ENCODE measurements at places on chromosomes 6 and 20. TPM values are rescaled to one million over a fixed set of nuclear protein-coding genes. Genes with fewer than 3 reads are reported as not detected.

DNA sequence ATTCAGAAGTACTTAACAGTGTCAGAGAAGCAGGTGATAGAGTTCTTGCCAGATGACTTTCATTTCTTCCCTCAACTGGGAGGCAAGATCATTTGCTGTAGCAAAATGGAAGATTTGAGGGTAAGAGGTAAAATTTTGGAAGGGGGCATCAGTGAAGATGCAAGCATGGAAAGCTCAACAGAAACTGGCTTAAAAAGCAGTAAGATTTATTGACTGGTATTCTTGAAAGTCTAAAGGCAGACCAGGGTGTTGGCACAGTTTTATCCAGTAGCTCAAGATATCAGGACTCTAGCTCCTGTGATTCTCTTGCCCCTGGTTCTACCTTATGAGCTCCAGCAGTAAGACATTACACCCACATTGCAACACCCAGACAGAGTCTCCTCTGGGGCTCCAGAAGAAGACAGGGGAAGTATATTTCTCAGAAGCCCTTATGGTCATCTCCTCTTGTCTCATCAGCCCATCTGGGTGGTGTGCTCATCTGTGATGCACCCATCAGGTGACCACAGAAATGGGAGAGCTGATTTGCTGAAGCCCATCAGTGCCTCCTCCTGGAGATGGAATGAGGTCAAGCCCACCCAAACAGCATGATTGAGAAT, 16.0 kb upstream of the MOCS1 start:
- no peaks in the 10 kb centered on the region for H3K4me1 ChIP-seq
- no peak for DNase-seq
- H3K27me3 ChIP-seq, result no peaks in the 10 kb centered on the region
- no peaks in the 10 kb centered on the region for H3K36me3 ChIP-seq

The SOX18 gene
- 0.15 TPM for total RNA-seq

DNA sequence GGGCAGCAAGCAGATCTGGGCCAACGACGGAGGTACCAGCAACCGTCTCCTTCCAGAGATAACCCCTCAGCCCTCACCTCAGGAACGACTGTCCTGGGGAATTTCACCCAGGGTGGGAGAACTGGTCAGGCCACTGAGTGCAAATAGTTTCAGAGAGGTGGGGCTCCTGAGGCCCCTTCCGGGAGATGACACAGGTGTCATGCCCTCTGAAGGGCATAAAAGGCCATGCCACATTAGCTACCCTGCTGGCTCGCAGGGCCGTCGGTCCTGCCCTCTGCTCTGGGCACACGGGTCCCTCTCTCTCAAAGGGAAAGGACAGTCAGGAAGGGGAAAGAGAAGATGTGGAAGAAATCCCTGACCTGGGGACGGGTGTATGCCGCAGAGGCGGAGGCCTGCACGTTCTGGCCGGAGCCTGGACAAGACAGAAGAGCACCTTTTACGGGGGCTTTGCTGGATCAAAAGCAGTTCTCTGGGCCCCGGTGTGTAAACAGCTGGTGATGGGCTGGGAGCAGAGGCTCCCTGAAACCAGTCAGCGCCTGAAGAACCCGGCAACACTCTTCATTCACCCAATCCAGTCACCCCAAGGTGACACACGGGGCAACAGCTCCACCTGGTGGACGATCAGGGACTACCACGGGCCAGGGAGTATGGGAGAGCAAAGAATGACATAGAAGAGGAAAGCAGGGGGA, 6.4 kb upstream of the TAF8 start:
- peak overlapping the region; percentile 89 for H3K27ac ChIP-seq
- peak overlapping the region; percentile 72 for H3K4me3 ChIP-seq
- peak; percentile 96 for DNase-seq
- peaks cover 50% of the 10 kb centered on the region for H3K36me3 ChIP-seq
- H3K27me3 ChIP-seq, result no peaks in the 10 kb centered on the region

GRCh38 chr20:36989797-36990196, 38.3 kb upstream of the SAMHD1 start:
- no peak for DNase-seq
- H3K27me3 ChIP-seq, result no peaks in the 10 kb centered on the region
- H3K4me3 ChIP-seq, result no peak overlapping the region
- H3K27ac ChIP-seq, result peak overlapping the region; percentile 14

The ZSCAN23 gene
- total RNA-seq, result 1.7 TPM

The BEND6 gene
- total RNA-seq, result not detected

DNA sequence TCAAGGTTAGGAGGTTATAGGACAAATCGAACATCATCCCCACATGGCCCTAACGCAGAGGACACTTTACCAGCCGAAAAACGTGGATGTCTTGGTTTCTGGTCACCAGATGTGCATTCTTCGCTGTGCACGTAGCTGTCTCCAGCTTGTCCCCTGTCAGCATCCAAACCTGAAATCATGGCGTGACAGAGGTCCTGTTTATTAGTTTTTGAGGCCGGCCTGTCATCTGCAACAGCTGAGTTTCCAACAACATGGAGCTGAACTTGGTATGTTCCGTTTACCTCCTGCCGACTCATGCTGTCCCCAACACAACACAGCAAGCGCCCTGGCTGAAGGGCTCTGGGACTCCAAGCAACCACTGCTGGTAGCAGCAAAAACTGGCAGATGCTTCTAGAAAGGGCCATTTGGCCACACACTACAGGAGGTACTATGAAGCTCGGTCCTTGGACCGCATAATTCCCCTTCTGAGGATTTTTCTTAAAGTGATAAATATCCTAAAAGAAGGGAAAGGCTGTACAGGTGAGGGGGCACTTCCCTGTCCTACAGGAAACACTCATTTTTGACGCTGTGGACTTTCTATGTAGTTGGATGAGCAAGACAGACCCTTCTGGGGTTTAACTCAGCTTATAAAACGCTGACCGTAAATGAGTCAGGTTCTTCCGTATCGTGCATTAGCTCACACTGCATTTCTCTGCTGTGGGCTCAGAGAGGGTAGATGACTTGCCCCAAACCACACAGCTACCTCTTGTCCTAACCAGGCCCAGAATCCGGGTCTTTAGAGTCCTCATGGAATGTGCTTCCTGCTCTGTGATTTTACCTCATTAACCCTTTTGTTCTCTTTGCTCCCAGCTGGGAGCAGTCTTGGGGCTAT, 79.7 kb upstream of the NFATC2 start:
- H3K4me1 ChIP-seq, result peaks cover 2% of the 10 kb centered on the region
- H3K36me3 ChIP-seq, result no peaks in the 10 kb centered on the region
- no peak overlapping the region for H3K27ac ChIP-seq
- no peak for DNase-seq
- no peaks in the 10 kb centered on the region for H3K27me3 ChIP-seq

The MAFB gene
- total RNA-seq, result not detected

DNA sequence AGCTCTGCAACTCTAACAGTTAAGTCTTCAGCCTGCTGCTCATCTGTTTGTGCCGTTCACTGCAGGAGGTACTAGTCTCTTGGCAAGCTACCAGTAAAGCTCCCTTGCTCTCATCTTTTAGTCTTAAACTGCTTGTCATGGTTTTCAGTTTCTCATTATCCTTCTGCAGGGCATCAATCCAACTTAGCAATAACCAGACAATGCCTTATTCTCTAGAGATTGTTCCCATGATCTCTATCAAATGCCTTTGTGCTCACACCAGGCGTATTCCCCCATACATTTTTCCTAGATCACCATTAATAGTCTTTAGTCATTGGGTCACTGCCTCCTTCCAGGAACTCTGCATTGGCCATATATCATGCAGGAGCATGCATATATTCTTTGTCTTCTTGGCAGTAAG, 171.3 kb downstream of the GRM1 start:
- no peak overlapping the region for H3K27ac ChIP-seq
- no peaks in the 10 kb centered on the region for H3K4me1 ChIP-seq
- H3K27me3 ChIP-seq, result no peaks in the 10 kb centered on the region
- H3K36me3 ChIP-seq, result no peaks in the 10 kb centered on the region
- H3K4me3 ChIP-seq, result no peak overlapping the region

- DNase-seq, result no peak
- peaks cover 8% of the 10 kb centered on the region for H3K36me3 ChIP-seq
- no peak overlapping the region for H3K27ac ChIP-seq
- H3K4me3 ChIP-seq, result no peak overlapping the region
- H3K4me1 ChIP-seq, result peaks cover 43% of the 10 kb centered on the region
Observed at GRCh38 chr20:48794360-48794759, 33.4 kb downstream of the PREX1 start.

DNA sequence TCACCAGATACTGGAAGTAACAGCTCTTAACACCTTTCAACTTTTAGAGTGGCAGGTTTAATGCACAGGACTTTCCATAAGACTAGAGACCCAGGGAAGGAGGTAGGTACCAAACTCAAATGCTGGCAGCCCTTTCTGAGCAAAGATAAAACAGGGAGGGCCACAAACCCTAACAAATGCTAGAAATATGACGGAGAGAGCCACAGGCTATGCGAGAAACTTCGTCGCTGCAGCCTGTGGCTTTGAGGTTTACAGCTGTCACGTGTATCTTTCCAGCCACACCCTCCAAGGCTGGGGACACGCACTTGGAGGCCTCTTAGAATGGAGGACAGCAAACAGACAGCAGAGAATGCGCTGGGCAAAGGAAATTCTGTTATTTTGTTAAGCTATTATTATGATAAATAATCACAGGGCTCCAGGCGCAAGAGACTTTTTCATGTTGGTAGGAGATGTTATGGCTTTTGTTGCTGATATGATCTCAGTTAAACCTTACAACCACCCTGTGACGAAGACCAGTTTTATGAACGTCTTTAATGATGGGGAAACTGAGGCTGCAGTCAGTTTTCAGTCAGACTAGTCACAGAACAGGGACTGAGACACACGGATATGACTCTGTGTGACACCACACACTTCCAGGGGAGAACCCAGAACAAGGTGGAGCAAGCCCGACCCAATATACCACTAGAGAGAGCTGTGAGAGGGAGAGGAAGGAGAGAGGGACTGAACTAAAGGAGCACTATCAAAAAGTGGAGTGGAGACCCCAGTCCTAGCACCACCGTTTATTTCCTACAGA, 2.0 kb downstream of the TRAM2 start:
- H3K27me3 ChIP-seq, result no peaks in the 10 kb centered on the region
- peak; percentile 78 for DNase-seq
- H3K36me3 ChIP-seq, result peaks cover 3% of the 10 kb centered on the region
- peaks cover 45% of the 10 kb centered on the region for H3K4me1 ChIP-seq

The BPIFB6 gene
- total RNA-seq, result not detected

The SLC22A7 gene
- total RNA-seq, result not detected

The TREM1 gene
- total RNA-seq, result 0.40 TPM

The PLCB4 gene
- total RNA-seq, result not detected

GRCh38 chr6:498795-499231, 107.3 kb downstream of the IRF4 start:
- H3K27ac ChIP-seq, result peak overlapping the region; percentile 89
- H3K4me3 ChIP-seq, result peak overlapping the region; percentile 78
- peak; percentile 69 for DNase-seq
- H3K27me3 ChIP-seq, result no peaks in the 10 kb centered on the region

- no peaks in the 10 kb centered on the region for H3K36me3 ChIP-seq
- no peak overlapping the region for H3K27ac ChIP-seq
- H3K27me3 ChIP-seq, result no peaks in the 10 kb centered on the region
- H3K4me3 ChIP-seq, result no peak overlapping the region
- peaks cover 14% of the 10 kb centered on the region for H3K4me1 ChIP-seq
- DNase-seq, result no peak
Observed at GRCh38 chr20:41245086-41245707, 72.3 kb downstream of the ZHX3 start.

DNA sequence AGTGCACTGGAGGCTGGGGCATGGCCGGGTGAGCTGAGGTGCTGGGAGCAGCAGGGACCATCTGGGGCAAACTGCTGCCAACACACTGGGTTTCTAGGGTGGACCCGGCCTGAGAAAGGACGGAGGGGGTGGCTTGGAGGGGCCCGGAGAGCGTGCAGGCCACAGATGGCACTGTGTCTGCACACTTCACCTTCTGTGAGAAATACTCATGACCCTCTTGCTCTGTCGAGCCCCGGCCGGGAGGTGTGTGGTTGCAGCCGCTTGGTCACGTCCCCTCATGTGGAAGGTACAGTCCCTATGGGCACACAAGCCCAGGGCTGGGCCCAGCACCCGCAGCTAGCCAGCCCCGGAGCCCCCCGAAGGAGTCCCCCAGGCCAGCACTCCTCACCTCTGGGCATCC, 59.7 kb downstream of the RBM38 start:
- H3K27me3 ChIP-seq, result peaks cover 13% of the 10 kb centered on the region
- no peak overlapping the region for H3K27ac ChIP-seq
- no peak overlapping the region for H3K4me3 ChIP-seq
- DNase-seq, result no peak

DNA sequence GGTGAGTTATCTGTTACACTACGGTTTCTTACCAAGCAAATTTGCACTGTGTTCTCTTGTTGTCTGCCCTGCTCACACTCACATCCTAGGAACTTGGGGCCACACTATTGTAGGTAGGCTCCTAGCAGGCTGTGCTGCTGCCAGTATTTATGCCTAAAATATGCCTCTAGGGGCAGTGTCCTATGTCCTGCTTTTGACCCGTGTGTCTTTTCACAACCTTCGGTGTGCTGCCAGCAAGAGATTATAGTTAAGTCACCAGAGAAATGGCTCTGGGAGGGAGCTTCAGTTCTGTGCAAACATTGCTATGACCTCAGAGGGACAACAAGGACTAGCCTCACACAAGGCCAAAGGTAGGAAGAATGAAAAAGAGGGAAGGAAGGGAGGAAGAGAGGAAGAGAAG, 8.9 kb upstream of the TAAR5 start:
- DNase-seq, result no peak
- no peaks in the 10 kb centered on the region for H3K36me3 ChIP-seq
- H3K4me3 ChIP-seq, result no peak overlapping the region
- no peak overlapping the region for H3K27ac ChIP-seq
- no peaks in the 10 kb centered on the region for H3K4me1 ChIP-seq
- H3K27me3 ChIP-seq, result peaks cover 11% of the 10 kb centered on the region

GRCh38 chr6:44676246-44676790, 288.8 kb downstream of the CDC5L start:
- no peak overlapping the region for H3K4me3 ChIP-seq
- H3K4me1 ChIP-seq, result peaks cover 2% of the 10 kb centered on the region
- peaks cover 7% of the 10 kb centered on the region for H3K27me3 ChIP-seq
- no peak for DNase-seq

GRCh38 chr6:111610548-111611172, 5.0 kb upstream of the TRAF3IP2 start:
- DNase-seq, result no peak
- H3K27me3 ChIP-seq, result peaks cover 7% of the 10 kb centered on the region
- no peak overlapping the region for H3K27ac ChIP-seq
- H3K4me3 ChIP-seq, result no peak overlapping the region
- no peaks in the 10 kb centered on the region for H3K36me3 ChIP-seq

DNA sequence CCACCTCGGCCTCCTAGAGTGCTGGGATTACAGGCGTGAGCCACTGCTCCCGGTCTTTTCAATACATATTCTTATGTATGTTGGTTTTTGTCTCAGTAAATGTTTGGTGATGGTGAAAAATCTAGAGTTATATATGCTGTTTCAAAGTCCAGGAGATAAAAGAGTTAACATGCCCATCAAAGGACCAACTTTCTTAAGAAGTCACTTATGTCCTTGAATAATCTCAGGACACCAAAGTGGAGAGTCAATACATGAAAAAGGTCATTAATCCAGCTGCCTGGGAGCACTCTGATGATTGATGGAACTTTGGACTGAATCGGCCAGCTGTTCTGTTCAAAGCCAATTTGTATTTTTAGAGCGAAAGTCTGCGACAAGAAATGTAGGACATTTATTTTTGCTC, 59.8 kb upstream of the HDAC2 start:
- no peak overlapping the region for H3K27ac ChIP-seq
- no peaks in the 10 kb centered on the region for H3K4me1 ChIP-seq
- DNase-seq, result no peak
- H3K27me3 ChIP-seq, result peaks cover 9% of the 10 kb centered on the region
- no peak overlapping the region for H3K4me3 ChIP-seq
